Muscle of arm (tissue), 14 donors: ENCODE measurements at places on chromosomes 11 and 22.
A peak's percentile ranks its signal among the peaks of the same experiment; 100 is the strongest.

DNA sequence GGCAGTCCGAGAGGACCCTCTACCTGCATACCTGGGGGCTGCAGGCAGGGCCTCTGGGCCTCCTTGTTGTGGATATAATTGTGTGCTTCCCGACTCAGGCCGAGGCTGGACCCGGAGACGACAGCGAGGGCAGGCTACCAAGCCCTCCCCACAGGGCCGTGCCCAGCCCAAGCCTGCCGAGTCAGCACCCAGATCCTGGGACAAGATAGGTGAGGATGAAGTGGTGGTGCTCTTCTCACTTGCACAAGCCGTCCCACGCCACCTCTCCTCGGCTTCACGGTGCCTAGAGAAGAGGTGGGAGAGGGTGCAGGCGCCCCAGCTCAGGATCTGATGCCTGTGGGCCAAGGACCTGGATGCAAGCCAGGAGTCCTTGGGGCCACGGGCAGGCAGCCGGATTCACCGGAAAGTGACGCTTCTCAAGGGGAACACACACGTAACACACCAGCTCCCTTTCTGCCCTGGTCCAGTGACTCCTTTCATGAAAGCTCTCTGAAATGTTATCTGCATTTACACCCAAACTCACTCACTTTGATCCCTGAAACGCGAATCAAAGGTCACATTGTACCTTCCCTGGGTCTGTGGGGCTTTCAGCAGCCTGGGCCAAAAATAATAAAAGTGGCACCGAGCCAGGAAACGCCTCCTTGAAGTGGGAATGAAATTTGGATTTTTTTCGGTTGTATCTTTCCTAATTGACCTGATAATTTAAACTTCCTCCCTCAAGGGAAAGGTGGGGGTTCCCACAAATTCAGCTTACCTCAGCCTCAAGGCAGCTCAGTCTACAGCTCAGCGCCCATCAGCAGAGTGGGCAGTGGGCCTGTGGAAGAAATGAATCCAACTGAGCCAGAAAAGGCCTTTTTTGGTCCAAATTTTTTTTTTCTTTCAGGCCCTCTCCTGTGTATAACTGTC is 1.1 kb upstream of the GNB1L start:
- peak; percentile 45 for DNase-seq

DNA sequence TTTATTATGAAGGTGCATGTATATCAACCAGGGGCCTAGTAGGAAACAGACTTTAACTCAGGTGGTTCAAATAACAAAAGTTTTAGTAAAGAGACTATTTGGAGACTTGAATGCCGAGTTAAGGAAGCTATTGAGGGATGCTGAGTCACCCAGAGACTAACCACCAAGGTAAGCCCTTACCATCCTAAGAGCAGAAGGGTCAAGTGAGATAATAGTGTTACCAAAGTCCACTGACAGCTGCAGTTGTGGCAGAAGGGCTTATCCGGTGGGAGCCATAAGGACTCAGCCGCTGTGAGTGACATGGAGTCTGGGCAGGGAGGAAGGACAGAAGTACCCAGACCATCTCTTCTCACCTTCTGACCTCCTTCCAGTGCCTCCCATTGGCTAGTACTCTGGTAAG is 134.0 kb downstream of the INSC start:
- DNase-seq = no peak

GRCh38 chr22:31445642-31446041 is 44.0 kb downstream of the EIF4ENIF1 start:
- DNase-seq = no peak

GRCh38 chr11:84950569-84951270 is 676.4 kb downstream of the DLG2 start:
- no peak for DNase-seq

- DNase-seq = no peak
Observed at GRCh38 chr22:24441406-24442351, 14.3 kb downstream of the ADORA2A start.

GRCh38 chr11:46508360-46508759 is 85.5 kb downstream of the AMBRA1 start:
- DNase-seq = no peak

DNA sequence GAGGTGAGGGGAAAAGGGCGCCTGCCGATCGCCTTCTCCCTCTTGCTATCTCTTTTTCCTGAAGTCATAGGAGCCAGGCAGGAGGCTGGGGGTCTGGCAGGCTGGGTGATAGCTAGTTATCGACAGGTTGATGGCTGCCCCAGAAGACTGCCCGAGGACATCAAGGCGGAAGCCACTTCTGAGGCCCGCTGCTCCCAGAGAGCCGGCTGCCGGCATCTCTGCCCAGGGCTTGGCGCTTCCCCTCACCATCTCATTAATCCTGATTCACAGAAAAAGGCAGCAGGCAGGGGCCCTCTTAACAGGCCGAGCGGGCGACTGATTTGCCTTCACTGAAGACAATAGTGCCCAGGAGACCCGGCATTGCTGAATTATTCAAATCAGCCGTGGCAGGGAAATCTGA is 124.2 kb downstream of the MIAT start:
- DNase-seq = no peak

DNA sequence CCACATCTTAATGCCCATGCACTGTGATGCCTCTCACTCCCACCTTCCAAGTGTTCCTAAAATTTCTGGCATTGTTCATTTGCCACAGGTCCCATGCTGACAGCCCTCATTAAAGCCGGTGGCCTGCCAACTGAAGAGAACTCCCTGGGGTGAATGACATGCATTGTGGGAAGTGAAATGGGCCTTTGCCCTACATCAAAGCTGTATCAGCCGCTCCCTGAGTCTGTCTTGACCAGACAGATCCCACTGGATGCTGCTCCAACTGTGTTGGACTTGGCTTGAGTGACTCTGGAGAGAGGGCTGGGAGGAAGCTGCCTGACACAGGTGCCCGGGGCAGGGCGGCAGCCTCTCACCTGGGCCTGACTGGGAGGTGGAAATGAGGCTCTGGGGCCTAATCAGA is 8.8 kb upstream of the SEC14L4 start:
- DNase-seq = no peak

DNA sequence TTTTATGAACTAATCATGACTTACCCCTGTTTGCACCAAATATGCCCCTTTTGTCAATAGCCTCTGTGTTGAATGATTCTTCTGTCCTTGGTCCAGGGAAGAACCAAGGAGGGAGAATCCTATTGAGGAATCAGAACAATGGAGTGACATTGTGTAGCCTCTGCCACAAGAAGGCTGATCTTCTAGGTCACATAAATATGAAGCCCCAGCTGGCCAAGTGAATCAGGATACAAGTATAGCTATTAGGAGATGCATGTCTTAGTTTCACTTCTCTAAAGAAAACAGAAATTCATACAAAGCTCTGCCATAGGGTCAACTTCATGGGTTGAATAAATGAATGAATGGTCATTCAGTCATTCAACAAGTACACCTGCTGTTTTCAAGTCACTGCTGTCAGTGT is 118.2 kb upstream of the BLID start:
- no peak for DNase-seq

- no peak for DNase-seq
Observed at GRCh38 chr11:101091781-101092180, 37.8 kb downstream of the PGR start.

- no peak for DNase-seq
Observed at GRCh38 chr11:3796346-3796745, 1.0 kb downstream of the NUP98 start.

DNA sequence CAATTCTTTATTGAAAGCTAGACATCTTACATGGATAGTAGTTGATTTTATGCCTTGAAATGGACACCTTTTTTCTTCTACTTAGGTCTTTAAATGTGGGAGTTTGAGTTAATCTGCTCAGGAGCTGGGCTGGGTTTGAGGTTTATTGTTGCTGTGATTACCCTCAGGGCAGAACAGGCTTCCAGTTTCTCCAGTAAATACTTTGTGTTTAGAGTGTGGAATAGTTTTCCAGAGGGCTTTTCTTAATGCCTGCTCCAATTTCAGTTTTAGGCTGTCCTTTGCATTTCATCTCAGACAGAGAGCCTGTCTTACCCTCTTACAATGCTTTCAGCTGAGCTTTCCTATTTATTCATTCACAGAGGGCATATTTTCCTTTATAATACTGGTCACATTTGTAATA is 69.9 kb upstream of the ADORA2A start:
- DNase-seq = no peak

DNA sequence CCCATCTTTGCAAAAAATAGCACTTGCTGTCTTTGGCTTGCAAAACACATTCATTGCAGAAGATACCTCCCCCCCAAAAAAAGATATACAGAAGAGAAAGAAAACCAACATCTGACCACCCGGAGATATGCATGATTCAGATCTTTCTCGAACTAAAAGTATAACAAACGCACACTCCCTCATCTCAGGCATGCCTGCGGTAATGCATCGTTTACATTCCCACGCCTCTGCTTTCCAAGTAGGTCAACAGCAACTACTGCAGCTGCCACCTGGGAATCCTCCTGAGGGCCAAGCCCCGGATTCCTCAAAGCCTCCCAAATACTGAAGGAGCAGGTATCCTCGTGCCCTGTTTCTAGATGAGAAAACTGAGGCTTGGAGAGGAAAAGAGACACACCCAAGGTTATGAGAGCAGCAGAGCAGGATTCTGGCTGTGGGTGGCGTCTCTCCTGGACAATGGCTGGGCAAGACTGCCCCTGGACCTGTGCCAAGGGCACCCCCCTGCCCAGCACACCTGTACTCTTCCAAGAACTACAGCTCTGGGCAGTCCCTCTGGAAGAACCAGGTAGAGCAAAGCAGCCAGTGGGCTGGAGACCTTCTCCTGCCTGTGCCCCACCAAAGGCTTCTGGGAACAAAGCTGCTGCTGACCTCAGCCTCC is 38.1 kb downstream of the NUP50 start:
- no peak for DNase-seq

GRCh38 chr11:28969832-28970231 is 861.6 kb downstream of the METTL15 start:
- DNase-seq = no peak

- peak; percentile 82 for DNase-seq
Observed at GRCh38 chr11:82867495-82868082, 32.6 kb downstream of the PRCP start.

GRCh38 chr11:76174330-76174729 is 32.0 kb downstream of the WNT11 start:
- DNase-seq = no peak
